DMS153 (cell line): ENCODE measurements at places on chromosomes 2 and 18.
A peak's percentile ranks its signal among the peaks of the same experiment; 100 is the strongest.

DNA sequence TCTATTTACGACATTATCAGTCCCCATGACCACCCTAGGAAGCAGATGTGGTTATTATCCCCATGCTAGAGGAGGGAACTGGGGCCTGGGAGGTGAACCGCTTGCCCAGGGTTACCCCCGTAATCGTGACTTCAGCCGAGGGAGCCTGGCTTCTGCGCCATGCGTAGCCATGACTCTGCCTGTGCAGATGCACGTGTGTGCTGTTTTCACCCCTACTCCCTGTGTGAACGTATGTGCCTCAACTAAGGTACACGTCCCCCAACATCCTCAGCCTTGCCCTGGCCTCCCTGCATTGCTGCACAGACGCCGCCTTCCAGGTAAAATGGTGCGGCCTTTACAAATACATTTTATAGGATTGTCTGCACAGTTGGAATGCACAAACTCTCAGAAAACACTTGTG is 40.2 kb downstream of the LPIN1 start:
- no peak for DNase-seq

GRCh38 chr2:168255866-168256265 is 8.5 kb upstream of the STK39 start:
- DNase-seq = no peak

- no peak for DNase-seq
Measured at GRCh38 chr2:96618596-96619283, 19.4 kb downstream of the KANSL3 start.

GRCh38 chr18:68467957-68468356 is 247.0 kb downstream of the TMX3 start:
- DNase-seq = peak; percentile 3

DNA sequence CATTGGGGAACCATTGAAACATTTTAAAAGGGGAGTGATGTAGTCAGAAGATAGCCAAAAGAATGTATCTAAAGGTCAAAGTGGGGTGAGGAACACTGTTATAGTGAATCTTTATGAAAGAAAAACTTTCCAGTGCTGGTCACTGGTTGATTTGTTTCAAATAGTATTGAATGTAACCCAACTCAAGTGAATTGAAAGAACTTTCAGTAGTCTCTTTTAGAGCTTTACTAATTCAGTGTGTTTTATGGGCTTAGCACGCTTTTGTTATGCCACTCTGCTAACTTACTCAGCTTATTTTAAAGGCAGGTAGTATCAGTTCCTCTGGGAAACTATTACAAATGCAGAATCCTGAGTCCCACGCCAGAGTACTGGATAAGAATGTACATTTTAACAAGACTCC is 57.3 kb downstream of the GTF2A1L start:
- DNase-seq = no peak

GRCh38 chr2:157441072-157441454 is 2.8 kb downstream of the CYTIP start:
- DNase-seq = no peak

DNA sequence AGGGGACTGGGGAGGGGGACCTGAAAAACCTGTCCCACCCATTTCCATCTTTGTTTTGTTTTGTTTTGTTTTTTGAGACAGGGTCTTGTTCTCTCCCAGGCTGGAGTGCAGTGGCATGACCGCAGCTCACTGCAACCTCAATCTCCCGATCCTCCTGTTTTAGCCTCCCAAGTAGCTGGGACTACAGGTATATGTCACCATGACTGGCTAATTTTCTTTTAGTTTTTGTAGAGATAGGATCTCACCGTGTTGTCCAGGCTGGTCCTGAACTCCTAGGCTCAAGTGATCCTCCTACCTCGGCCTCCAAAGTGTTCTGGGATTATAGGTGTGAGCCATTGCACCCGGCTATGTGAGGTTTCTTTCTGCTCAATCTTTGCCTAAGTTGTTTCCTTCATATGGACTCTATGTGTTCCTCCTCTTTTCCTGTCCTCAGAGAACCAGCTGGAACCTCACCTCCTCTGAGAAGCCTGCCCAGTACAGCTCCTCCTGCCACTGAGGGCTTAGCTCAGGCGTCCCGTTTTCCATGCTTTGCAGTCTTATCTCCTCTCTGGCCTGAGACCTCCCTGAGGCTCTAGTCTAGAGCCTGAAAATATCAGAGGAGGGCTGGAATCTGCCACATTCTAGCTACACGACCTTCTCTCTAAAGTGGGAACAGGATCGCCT is 74.8 kb downstream of the HS1BP3 start:
- DNase-seq = no peak

- no peak for DNase-seq
Measured at GRCh38 chr2:8437228-8437948, 244.5 kb upstream of the ID2 start.

DNA sequence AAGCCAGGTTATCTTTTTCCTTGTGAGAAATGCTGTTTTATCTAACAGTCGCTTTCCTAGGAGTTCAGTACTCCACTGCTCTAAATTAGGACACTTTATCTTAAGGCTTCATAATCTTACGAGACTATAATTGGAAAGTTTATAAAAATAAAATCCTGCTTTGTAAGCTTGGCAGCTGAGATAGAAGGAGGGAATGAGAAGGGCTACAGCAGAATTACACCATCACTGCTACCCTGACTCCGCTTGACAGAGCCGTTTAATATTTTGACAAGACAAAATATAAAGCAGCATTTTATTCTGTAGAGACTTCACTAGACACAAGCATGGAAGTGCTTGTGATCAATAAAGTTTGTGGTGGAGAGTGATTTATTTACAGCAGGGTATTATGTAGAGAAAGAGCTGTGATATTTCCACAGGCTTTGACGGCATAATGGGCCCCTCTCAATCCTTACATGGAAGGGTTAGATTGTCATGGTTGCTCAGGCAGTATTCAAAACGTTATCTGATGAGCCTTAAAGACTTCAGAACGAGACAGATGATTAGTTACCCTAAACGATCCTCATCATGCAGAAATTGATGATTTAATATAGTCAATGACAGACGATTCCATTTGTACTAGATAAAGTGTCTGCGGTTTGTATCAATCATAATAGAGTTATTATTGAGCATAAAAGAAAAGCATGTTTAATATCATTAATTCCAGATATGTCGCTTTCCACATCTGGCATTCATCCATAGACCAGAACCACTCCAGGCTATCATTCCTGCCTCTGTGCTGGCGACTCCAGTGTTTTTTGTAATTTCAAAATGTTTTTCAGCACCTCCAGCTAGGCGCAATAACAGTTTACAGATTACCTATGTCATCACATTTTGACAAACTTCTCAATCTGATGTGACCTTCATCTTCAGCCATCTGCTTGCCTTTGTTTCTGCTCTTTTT is 242.2 kb downstream of the FIGN start:
- DNase-seq = no peak

DNA sequence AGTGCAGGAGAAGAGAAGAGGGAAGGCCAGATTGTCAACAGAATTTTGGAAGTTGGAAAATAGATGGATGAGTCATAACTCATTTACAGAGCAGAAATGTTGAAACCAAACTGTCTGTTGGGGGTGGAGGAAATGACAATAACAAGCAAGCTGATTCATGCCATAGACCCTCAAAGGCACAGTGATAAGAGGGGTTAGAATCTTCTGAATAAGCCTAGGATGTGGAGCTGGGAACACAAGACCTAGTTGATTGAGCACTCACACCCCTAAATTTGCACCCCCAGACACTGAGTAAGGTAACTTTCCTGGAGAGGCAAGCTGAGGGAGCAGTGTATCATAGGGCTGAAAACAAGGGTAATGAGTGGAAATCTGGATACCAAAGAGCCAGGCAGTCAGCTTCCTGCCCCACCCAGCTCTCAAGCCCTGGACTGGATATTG is 141.4 kb downstream of the SCG2 start:
- DNase-seq = peak; percentile 68

DNA sequence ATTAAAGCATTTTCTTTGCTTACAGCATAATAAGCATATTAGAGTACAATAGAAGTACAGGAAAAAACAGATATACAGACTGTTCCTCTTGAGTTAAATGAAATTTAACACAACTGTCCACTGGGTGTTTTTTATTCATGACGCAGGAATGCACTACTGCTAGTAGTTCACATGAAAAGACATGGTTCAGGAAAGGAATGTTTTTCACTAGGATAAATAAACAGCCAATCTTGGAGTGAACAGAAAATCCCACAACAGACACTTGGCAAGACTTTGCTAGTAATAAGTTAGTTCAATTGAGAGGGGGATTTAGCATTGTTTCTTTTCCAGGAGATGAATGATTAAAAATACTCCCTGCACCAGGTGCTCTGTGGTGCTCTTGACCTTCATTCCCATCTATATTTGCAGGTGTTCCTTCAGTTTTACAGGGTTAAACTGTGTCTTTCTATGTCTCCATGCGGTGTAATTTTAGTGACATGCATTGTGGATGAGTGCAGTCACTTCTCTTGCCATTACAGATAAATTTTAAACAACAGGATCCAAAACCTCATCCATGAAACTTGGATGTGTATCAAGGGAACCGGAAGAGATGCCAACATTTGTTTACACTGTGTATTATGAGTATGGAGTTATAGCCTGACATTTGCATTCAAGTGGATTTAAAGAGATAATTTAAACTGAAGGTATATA is 796.6 kb downstream of the DSC3 start:
- DNase-seq = no peak

GRCh38 chr2:98583816-98584618 is 24.3 kb downstream of the COA5 start:
- DNase-seq = no peak

GRCh38 chr2:122078451-122078850 is 323.0 kb downstream of the TSN start:
- no peak for DNase-seq

- DNase-seq = no peak
Measured at GRCh38 chr18:69022426-69022825, 224.5 kb downstream of the CCDC102B start.

GRCh38 chr2:112642966-112643365 is 2.8 kb upstream of the SLC20A1 start:
- DNase-seq = no peak

- no peak for DNase-seq
Measured at GRCh38 chr2:31654241-31654640, 73.5 kb upstream of the SRD5A2 start.

DNA sequence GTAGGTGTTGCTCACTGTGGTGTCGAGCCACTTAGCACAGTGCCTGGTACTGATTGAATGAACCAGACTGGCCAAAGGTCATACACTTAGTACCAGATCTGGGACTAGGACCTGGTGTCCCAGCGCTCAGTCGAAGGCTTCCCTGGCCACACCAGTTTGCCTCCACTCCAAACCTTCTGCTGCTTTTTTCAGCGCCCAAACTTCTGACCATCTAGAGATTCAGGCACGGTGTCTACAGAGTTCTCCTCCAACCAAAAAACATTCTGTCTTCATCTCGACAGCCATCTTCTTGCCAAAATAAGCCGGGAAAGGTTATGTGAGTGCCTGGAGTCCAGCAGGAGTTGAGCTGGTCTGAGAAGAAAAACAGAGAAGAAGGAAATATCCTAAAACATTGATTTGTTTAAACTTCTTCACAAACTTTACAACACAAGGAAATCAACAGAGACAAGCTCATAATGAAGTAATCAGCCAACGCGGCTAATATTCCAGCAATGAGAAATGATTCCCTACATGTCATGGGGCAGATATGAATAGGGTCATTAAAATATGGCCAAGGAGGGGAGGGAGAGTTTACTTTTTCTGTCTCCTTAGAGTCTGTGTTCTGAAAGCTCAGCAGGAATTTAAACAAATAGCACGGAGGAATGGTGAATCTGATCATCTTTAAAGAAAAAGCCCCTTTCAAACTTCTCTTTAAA is 2.3 kb upstream of the GLI2 start:
- DNase-seq = no peak

- no peak for DNase-seq
Measured at GRCh38 chr2:19839438-19839837, 62.3 kb downstream of the TTC32 start.

GRCh38 chr2:187939180-187939579 is 352.5 kb upstream of the GULP1 start:
- peak; percentile 61 for DNase-seq

- no peak for DNase-seq
Measured at GRCh38 chr2:47173986-47174732, 19.1 kb upstream of the STPG4 start.

DNA sequence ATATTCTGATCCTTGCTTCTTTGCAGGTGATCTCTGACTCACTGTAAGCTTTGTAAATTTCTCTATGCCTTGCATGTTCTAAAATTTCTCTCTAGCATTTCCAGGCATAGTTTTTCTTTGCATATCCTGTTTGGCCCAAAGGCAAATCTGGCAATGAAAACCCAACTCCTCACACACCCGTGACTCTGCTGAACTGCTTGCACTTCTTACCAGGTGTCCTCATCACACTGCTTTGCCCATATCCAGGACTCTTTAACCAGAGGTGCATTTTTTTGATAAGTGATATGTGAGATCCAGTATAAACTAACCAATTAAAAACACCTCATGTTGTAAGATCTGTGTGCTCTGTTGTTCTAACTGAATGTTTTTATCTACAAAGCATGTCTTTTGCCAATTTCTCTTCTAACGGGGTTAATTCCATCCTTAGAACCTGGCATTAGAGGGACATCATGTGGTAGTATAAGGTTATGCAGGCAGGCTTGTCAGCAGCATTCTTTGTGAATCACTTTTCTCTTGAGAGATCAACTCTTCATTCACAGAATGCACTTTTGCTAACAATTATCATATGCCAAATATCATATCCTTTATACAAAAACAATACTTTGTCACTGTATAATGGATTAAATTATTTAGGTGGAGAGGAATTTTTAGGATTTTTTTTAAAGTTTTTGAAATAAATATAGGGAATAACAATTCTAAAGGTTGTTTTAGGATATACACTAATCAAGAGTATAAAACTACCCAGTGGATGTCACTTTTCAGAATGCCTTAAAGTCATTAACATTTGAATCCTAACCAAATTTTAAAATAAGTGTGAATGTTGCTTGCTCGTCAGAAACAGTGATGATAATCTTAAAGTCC is 20.8 kb upstream of the TMX3 start:
- peak; percentile 14 for DNase-seq

DNA sequence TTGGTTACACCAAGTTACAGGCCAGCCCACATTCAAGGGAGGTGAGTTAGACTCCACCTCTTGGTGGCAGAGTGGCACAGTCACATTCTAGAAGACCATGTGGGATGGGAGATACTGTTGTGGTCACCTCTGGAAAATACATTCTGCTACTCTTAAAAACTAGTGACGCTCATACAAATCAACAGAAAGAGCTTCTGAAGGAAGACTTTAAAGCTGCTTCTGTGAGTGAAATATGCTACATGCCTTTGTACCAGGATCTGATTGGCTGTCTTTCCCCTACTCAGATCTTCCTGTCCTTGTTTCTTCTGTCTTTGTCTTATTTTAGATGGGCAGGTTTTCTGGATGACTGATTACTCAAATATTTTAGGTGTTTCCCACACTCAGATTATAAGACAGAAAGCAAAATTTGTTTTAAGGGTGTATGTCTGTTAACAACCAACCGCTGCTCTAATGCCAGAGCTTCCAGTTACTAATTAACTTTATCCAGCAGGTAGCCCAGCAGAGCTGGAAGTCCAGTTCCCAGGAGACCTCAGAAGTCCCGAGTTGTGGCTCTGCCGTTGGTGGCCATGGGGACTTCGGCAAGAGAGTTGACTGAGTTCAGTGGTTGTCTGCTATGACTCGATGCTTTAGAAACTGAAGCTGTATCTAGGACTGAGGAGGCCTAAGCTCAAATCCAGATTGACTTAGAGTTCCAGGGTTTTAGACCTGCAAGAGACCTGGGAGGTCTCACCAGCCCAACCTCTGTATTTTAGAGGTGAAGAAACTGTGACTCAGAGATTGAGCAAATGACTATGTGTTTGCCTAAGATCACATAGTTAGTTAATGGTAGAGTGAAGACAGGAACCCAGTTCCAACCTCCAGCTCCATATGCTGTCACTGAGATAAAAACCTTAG is 7.4 kb downstream of the IL1R2 start:
- DNase-seq = no peak

- peak; percentile 21 for DNase-seq
Measured at GRCh38 chr2:25567406-25567805, 106.0 kb downstream of the DTNB start.

GRCh38 chr2:201669865-201670264 is 26.6 kb upstream of the TMEM237 start:
- DNase-seq = no peak
